ENCODE measurements at places on chromosomes 3 and 15.

- no peak for DNase-seq
Measured at GRCh38 chr3:174532776-174533175, 326.4 kb upstream of the NAALADL2 start.

GRCh38 chr3:162699291-162699690, 1202.7 kb downstream of the OTOL1 start:
- DNase-seq: no peak

- DNase-seq: no peak
Measured at GRCh38 chr3:69761896-69762767, 22.9 kb downstream of the MITF start.

DNA sequence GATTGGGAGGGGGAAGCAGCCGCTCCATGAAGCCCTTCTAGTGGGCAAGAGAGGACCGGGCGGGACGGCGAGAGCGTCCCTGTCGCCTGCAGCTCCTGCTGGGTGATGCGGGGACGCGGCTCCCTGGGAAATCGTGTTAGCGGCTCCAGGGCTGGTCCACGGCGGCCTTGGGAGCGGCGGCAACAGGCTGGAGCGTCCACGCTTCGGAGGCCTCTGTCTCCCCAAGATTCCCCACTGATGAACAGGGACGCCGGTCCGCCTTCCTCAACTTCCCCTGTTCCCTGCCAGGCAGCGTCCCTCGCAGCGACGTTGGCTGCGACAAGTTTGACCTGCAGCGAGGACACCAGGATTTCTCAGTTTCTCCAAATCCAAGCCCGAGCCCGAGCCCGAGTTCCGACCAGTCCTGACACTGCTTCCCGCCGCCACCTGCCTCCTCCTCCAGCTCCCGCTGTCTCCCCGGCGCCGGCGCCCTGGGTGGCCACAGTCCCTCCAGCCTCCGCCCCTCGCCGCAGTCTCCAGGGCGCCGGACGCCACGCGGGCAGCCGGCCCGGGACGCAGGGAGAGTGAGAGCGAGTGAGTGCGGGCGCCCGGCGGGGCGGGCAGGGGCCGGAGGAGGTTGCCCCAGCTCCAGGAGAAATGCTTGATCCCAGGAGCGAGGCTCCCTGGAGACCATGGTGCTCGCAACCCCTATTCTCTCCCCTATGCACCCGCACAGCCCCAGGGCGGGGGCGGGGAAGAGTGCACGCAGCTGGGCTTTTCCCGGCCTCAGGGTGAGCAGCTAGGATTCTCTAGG, 78.1 kb upstream of the RNF7 start:
- peak; percentile 54 for DNase-seq

DNA sequence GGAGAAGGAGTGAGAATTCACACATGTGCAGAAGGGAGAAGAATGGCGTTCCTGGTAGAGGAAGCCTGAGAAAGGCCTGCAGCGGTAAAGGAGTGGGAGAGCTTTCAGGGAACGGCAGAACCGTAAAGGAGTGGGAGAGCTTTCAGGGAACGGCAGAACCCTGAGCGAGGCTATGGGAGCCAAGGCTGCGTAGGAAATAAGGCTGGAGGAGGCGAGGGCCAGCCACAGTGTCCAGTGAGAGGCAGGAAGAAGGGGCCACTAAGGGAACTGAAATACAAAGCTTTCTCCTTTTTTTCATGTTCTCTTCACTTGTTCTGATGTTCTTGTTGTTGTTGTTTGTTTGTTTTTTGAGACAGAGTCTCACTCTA, 41.6 kb downstream of the GOLGA6L10 start:
- no peak for DNase-seq

DNA sequence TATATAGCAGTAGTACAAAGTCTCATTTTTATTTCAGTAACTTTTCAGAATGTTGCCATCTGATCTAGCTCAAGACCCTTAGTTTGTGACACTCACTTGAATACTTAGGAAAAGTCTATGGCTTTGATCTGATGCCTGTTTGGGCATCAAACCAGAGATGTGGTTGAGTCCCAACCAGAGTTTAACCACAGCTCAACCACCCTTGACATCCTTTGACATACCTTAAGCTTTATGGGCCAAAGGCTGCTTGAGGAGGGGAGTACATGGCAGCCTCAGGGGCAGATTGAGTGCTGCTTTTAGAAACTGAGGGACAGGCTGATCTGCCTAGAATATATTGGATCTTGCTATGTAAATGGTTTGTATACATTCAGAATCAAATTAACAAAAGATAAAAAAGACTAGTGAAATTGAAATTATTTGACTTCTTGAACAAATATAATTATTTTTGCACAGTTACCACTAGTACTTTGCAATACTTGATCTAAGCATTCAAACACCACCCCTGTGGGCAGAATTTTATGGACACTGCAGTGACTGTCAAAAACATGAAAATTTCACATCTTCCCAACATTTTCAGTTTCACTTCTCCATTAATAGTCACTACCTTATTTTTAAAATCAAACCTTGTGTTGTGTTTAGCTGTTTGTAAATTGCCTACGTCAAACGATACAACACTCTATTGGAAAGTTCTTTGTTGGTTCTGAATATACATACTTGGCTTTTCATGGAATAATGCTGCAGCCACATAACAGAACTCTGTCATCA, 199.8 kb downstream of the UBE2E2 start:
- no peak for DNase-seq
